MG63 (cell line): ENCODE measurements at places on chromosomes 16 and 17. TPM values are rescaled to one million over a fixed set of nuclear protein-coding genes. Genes with fewer than 3 reads are reported as not detected.

GRCh38 chr17:2266865-2267228 lies 36.7 kb downstream of the SMG6 start:
- no peak for DNase-seq

GRCh38 chr16:79042886-79043285 lies 557.7 kb downstream of the MAF start:
- no peak for DNase-seq

GRCh38 chr17:42309986-42310786 lies 21.9 kb downstream of the STAT5A start:
- DNase-seq: no peak

HAGH gene
- 120 and 186 TPM in 2 replicates for total RNA-seq

FSCN2 gene
- 0.12 TPM in 1 of 2 replicates, not detected in the other for total RNA-seq

GRAPL gene
- not detected in 2 replicates for total RNA-seq
